ENCODE measurements at places on chromosomes 16 and 17. TPM values are rescaled to one million over a fixed set of nuclear protein-coding genes. Genes with fewer than 3 reads are reported as not detected.
A peak's percentile ranks its signal among the peaks of the same experiment; 100 is the strongest.

The MARCHF10 gene
- 0.25 TPM for total RNA-seq

The CUEDC1 gene
- 73.7 TPM for total RNA-seq

The CD79B gene
- 0.86 TPM for total RNA-seq

The KIF18B gene
- 93.1 TPM for total RNA-seq

The ZNF385C gene
- total RNA-seq: 1.7 TPM

The TPSB2 gene
- not detected for total RNA-seq

The CD7 gene
- total RNA-seq: not detected

The OTOP2 gene
- total RNA-seq: not detected

DNA sequence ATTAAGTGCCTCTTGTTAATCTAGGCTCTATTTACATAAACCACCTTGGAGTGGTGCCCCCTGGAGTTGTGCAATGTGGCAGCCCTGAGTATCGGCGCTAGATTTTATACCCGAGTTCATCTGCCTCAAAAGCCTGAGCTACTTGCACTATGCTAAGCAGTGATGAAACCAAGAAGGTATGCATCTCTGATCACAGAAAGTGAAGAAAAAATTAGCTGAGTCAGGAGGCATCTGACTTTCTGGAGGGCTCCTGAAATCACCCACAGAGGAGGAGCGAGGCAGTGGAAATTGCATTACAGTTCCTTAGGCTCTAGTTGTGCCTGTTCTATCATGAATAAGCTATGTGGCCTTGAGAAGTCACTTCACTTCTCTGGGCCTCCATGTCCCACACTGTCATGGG is 80.3 kb upstream of the PSMD7 start:
- no peaks in the 10 kb centered on the region for H3K4me1 ChIP-seq
- H3K27me3 ChIP-seq: no peaks in the 10 kb centered on the region
- no peaks in the 10 kb centered on the region for H3K36me3 ChIP-seq
- no peak overlapping the region for H3K27ac ChIP-seq

- no peak overlapping the region for H3K27ac ChIP-seq
- peaks cover 14% of the 10 kb centered on the region for H3K4me1 ChIP-seq
- peaks cover 23% of the 10 kb centered on the region for H3K27me3 ChIP-seq
- H3K4me3 ChIP-seq: no peak overlapping the region
- no peaks in the 10 kb centered on the region for H3K36me3 ChIP-seq
Measured at GRCh38 chr16:49468611-49469310, 95.2 kb downstream of the C16orf78 start.

GRCh38 chr17:7931709-7932482 is at the start of the genes CNTROB and TRAPPC1:
Gene CNTROB (plus strand): TSS chr17:7932206. CDS start chr17:7933080, 874 bp downstream.
Gene TRAPPC1 (minus strand): TSS chr17:7931946. CDS start chr17:7931829, 117 bp downstream.
- DNase-seq: peak; percentile 97
- H3K27me3 ChIP-seq: peaks cover 11% of the 10 kb centered on the region
- H3K4me1 ChIP-seq: peaks cover 50% of the 10 kb centered on the region
- H3K27ac ChIP-seq: peak within 1 kb of the TSS; percentile 99
- H3K4me3 ChIP-seq: peak within 1 kb of the TSS; percentile 99

- DNase-seq: no peak
- H3K27ac ChIP-seq: peak overlapping the region; percentile 95
- H3K4me3 ChIP-seq: peak overlapping the region; percentile 28
- peaks cover 51% of the 10 kb centered on the region for H3K27me3 ChIP-seq
Measured at GRCh38 chr17:73262676-73263642, 1.3 kb upstream of the CPSF4L start.

DNA sequence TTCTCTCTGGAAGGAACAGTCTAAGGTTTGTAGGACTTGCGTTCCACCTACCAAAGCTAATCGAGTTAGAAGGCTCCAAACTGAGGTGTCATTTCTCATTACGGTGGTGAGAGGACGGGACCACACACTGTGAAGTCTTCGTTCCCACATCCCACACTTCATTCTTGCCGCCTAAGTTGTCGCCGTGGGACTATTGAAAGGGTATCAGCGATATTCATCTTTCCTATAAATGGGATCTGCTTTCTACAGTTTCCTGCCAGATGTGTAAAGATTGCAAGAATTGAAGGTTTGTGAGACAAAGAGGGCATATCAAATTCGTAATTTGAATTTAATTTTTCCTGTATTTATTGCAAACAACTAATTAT is 608 bp upstream of the TRIM37 start:
- DNase-seq: no peak
- peaks cover 3% of the 10 kb centered on the region for H3K27me3 ChIP-seq
- peak overlapping the region; percentile 93 for H3K4me3 ChIP-seq
- peak overlapping the region; percentile 94 for H3K27ac ChIP-seq

DNA sequence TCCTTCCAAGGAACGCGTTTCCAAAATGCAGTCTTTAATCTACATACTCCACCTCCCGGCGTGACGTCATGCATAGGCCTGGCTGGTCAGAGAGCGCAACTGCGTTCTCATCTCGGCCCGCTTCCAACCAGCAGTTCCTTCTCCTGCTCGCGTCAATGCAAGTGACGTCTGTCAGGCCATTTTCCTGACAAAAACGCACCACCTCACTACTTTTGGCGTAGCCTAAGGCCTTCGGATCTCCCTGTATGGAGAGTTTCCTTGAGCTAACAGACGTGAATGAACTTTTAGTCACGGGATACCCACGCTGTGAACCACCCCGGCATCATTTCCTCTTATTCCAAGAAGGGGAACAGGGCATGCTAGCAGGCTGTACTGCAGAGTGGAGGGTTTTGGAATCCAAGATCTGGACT is 25.0 kb downstream of the TEX14 start:
- H3K27me3 ChIP-seq: no peaks in the 10 kb centered on the region
- no peaks in the 10 kb centered on the region for H3K4me1 ChIP-seq
- no peak overlapping the region for H3K27ac ChIP-seq
- no peak overlapping the region for H3K4me3 ChIP-seq

GRCh38 chr16:17222871-17223401 is 247.8 kb downstream of the XYLT1 start:
- DNase-seq: no peak
- H3K36me3 ChIP-seq: peaks cover 2% of the 10 kb centered on the region
- no peaks in the 10 kb centered on the region for H3K27me3 ChIP-seq
- peaks cover 18% of the 10 kb centered on the region for H3K4me1 ChIP-seq

- H3K4me1 ChIP-seq: peaks cover 22% of the 10 kb centered on the region
- H3K27ac ChIP-seq: no peak overlapping the region
- no peak for DNase-seq
- H3K36me3 ChIP-seq: no peaks in the 10 kb centered on the region
- no peaks in the 10 kb centered on the region for H3K27me3 ChIP-seq
- H3K4me3 ChIP-seq: no peak overlapping the region
Measured at GRCh38 chr16:69942099-69942491, 9.0 kb upstream of the CLEC18A start.

GRCh38 chr16:65200857-65201256 is 79.0 kb upstream of the CDH11 start:
- no peak overlapping the region for H3K4me3 ChIP-seq
- no peaks in the 10 kb centered on the region for H3K4me1 ChIP-seq
- H3K36me3 ChIP-seq: no peaks in the 10 kb centered on the region

DNA sequence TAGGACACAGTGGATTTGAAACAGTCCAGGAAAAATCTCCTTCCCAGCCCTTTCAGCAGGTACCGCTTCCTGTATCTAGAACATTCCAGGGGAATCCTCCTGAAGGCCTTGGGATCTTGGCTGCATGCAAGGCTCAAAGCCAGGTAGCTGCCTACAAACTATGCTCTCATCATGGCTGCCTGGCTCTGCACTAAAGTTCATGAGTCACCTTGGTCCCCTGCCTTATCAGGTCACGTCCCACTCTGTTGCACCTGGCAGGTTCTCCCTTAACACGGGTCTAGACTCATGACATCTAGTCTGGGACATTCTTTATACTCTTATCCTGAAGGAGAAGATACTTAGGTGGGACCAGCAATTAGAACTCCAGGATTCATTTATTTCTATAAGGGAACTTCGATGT is 15.8 kb downstream of the FA2H start:
- no peak for DNase-seq
- peak overlapping the region; percentile 81 for H3K27ac ChIP-seq
- H3K36me3 ChIP-seq: no peaks in the 10 kb centered on the region
- H3K27me3 ChIP-seq: no peaks in the 10 kb centered on the region
- no peaks in the 10 kb centered on the region for H3K4me1 ChIP-seq
- no peak overlapping the region for H3K4me3 ChIP-seq

- H3K4me3 ChIP-seq: no peak overlapping the region
- no peaks in the 10 kb centered on the region for H3K36me3 ChIP-seq
- peaks cover 6% of the 10 kb centered on the region for H3K27me3 ChIP-seq
- no peaks in the 10 kb centered on the region for H3K4me1 ChIP-seq
- no peak overlapping the region for H3K27ac ChIP-seq
Measured at GRCh38 chr17:40510328-40510648, 8.9 kb upstream of the TNS4 start.

GRCh38 chr16:75333721-75334163 is 82.3 kb upstream of the BCAR1 start:
- DNase-seq: no peak
- H3K27me3 ChIP-seq: no peaks in the 10 kb centered on the region
- peaks cover 10% of the 10 kb centered on the region for H3K36me3 ChIP-seq

DNA sequence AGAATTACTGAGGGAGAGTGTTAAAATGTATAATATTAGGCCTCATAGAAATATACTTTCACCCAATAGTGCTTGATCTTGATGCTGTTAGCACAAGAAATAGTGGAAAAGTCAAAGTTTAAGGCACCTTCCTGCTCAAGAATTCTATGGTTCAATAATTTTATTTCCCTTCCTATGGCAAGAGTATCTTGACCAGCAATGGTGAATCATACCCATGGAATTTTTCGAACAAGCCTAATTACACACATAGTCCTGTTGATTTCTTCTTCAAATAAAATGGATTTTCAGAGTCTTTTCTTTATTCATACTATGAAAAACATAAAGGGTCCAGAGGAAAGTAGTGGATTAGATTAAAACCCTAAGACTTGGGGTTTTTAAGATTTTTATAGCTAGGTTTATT is 810.6 kb downstream of the CDH11 start:
- peaks cover 4% of the 10 kb centered on the region for H3K27me3 ChIP-seq
- H3K4me1 ChIP-seq: peaks cover 11% of the 10 kb centered on the region
- H3K4me3 ChIP-seq: no peak overlapping the region
- H3K36me3 ChIP-seq: peaks cover 4% of the 10 kb centered on the region
- no peak overlapping the region for H3K27ac ChIP-seq

DNA sequence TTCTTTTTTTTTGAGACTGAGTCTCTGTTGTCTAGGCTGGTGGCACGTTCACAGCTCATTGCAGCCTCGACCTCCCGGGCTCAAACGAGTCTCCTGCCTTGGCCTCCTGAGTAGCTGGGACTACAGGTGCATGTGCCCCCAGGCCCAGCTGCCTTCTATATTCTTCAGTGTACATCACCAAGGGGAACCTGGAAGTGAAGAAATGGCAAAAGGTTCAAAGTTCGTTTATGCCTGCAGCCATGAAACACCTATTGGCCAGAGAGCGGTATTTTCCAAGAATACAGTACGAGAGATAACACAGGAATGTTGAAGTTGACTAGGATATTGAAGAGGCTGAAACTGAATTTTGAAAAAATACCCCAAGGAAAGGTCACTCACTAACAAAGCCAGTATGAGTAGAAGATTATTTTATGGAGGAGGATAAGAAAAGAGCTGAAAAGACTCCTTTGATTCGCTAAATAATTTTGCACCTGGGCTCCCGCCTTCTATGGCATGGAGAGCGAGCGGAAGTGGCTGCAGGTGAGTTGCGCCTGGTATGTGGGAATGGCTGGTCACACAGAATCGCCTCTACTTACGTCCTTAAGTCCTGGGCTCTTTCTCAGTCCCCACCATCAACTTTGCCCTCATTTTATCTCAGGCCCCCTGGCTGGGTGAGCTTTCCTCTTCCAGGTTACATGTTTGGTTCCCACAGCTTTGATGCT is 9.8 kb downstream of the ST6GALNAC1 start:
- H3K4me1 ChIP-seq: peaks cover 70% of the 10 kb centered on the region
- H3K36me3 ChIP-seq: no peaks in the 10 kb centered on the region
- no peak for DNase-seq
- H3K27ac ChIP-seq: no peak overlapping the region

DNA sequence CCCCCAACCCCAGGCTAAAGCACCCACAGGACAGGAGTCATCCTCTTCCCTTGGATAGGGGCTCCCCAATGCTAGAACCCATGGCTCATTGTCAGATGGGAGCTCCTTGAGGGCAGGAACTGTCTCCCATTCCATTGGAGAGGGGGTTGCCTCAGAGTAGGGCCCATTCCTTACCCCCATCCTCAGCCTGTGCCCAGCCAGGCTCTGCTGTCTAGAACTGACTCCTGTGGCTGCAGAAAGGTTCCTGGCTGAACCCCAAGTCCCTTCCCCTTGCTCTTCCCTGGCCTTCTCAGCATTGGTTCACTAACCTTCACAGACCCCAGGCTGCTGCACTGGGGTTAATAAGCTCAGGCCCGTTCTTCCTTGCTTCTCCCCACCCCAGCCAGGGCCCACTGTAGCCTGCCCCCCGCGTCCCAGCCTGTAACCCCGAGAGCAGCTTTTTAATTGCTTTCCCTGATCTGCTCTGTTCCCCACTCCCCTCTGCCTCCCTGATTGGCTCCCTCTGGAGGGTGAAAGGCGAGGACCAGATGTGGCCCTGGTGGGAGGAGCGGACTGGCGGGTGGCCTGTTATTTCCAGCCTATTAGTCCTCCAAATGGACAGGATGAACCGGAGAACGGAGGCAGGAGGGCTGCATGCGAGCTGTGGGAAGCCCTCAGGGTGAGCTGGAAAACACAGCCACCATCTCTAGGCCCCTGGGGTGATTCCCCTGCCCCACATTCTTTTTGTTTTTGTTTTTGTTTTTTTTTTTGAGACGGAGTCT is 6.0 kb upstream of the GFAP start:
- H3K27me3 ChIP-seq: peaks cover 20% of the 10 kb centered on the region
- H3K36me3 ChIP-seq: peaks cover 6% of the 10 kb centered on the region
- no peak overlapping the region for H3K27ac ChIP-seq
- H3K4me1 ChIP-seq: peaks cover 35% of the 10 kb centered on the region

GRCh38 chr17:19311016-19311415 is 51.5 kb downstream of the B9D1 start:
- H3K27ac ChIP-seq: no peak overlapping the region
- no peak for DNase-seq
- peaks cover 10% of the 10 kb centered on the region for H3K36me3 ChIP-seq
- no peaks in the 10 kb centered on the region for H3K27me3 ChIP-seq

DNA sequence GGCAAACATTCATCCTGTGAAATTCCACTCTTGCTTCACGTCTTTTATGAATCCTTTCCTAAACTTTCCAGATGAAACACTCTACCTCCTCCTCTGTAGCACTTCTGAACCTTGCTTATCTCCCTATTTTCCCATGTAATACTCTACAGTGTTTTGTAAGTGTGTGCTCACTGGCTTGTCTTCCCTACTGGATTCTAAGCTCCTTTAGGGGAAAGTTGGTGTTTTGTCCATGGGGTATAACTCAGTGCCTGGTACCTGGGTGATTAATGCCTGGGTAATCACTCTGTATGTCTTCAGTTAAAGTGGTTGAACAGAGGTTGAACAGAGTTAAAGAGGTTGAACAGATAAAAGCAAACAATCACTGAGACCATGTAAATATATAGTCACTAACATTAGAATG is 3.8 kb upstream of the KAT7 start:
- no peaks in the 10 kb centered on the region for H3K36me3 ChIP-seq
- peak overlapping the region; percentile 1 for H3K27ac ChIP-seq
- DNase-seq: no peak
- peaks cover 34% of the 10 kb centered on the region for H3K4me1 ChIP-seq
- H3K27me3 ChIP-seq: no peaks in the 10 kb centered on the region
- no peak overlapping the region for H3K4me3 ChIP-seq

- no peaks in the 10 kb centered on the region for H3K27me3 ChIP-seq
- no peak overlapping the region for H3K4me3 ChIP-seq
- no peak for DNase-seq
- no peak overlapping the region for H3K27ac ChIP-seq
- peaks cover 8% of the 10 kb centered on the region for H3K4me1 ChIP-seq
- no peaks in the 10 kb centered on the region for H3K36me3 ChIP-seq
Measured at GRCh38 chr16:59697236-59697635, 963.1 kb upstream of the GOT2 start.

- H3K4me3 ChIP-seq: no peak within 1 kb of the TSS
- DNase-seq: no peak
- H3K27ac ChIP-seq: no peak within 1 kb of the TSS
- no peaks in the 10 kb centered on the region for H3K27me3 ChIP-seq
Measured at GRCh38 chr17:38343608-38344419, at the start of gene GPR179. Gene GPR179 (minus strand): TSS chr17:38343956. CDS start chr17:38343789, 167 bp downstream.

Data from neural crest cell (in vitro differentiated cells).